ENCODE measurements at places on chromosomes 3 and 15. TPM values are rescaled to one million over a fixed set of nuclear protein-coding genes. Genes with fewer than 3 reads are reported as not detected.

DNA sequence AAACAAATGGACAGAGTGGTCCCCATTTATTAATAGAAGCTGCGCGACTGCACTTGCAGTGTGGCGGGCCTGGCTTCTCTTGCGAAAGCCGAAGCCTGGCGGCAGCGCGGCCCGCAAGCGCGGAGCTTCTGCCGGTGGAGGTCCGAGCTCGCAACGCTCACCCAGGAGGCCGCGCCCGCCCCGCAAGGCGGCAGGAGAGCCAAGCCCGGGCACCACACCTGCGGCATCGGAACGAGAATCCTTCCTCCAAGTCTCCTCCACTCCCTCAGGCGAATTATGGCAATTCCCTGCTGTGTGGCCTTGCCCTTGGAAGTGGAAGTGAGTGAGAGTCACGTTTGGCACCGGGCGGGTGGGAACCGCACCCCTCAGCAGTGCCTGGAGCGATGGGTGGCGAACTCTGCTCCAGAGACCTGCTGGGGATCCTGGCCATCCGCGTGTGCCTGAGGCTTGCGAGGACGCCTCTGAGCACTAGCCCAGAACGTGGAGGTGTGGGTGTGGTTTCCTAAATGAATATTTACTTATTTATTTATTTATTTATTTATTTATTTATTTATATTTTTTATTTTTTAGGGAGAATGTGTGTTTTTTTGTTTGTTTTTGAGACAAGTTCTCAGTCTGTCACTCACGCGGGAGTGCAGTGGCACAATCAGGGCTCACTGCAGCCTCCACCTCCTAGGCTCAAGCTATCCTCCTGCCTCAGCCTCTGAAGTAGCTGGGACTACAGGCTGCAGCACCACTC, 133.7 kb upstream of the UBE2E1 start:
- DNase-seq = no peak

DNA sequence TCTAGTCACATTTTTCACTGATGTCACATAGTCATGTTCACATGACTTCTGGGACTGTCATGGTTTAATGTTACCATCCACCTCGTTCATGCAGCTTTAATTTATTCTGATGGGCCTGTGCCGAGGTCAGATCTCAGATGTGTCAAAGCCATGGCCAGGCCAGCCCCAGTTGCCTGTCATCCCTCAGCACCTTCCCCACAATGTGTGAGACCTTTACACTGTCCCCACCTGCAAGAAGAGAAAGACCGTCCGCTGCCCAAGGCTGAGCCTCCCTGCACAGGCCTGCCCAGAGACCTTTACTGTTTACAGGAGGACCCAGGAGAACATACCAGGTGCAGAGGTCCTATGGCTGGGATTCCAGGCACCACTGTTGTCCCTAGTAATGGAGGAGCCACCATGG, 12.8 kb upstream of the KLF15 start:
- DNase-seq = no peak

- no peak for DNase-seq
Measured at GRCh38 chr15:74263466-74263865, 27.3 kb downstream of the CCDC33 start.

- no peak for DNase-seq
Measured at GRCh38 chr3:193827871-193828270, 234.9 kb downstream of the OPA1 start.

DNA sequence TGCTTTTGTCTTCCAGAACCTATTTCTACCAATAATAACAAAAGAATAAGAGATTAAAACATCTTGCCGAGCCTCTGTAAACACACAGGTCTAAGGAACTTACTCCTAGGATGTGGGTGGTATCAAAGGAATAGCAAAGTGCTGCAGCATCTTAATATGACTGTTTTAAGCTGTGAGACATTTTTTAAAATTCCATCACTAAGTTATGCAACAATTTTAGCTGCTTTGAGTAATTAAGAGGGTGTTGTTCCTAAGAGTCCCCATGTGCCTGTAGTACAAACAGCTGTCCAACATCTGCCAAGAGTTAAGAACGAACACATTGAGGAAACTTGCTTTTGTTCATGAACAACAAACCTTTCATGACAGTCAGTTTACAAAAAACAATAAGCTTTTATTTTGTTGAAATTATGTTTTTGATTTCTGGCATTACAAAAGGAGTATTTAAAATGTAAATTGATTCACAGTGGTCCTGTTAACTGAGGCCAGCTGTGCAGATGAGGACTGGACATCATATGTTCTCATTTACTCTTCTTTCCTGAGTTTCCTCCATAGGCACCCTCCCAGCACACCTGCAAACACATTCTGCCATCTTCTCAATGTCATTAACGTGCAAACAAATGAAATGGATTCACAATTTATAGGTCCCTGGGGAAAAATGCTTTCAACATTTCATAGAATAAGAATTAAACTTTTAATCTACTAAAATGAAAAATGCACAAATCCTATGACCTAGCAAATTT, 337.3 kb upstream of the ARHGEF26 start:
- DNase-seq = no peak

DNA sequence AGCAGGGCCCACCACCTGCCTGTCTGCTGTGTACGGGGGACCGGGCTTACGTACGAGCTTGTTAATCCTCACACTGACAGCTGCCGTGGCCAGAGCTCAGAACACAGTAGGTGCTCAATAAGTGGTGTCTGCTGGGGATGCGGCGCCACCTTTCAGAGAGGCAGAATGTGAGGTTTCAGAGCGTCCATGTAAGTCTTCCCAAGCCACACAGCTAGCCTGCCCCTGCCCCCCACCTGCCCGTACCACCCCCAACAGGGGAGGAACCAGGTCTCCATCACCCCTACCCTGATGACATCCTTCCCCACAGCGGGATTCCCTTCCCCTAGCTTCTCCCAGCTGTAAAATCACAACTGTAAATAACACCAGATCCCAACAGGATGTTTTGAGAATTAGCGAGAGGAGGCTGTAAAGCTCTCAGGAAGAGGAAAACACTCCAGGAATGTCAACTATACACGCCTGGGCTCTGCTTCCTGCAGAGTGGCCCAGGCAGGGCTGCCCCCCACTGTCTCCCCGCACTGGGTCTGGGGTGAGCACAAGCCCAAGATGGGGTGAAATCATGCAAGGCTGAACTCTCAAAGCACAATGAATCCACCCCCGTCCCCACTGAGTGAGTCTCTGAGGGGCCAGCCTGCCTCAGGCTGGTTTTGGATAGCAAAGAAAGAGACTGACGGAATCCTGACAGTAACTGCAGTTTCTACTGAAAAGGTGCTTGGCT, 250.1 kb upstream of the LYSMD4 start:
- no peak for DNase-seq

GRCh38 chr15:35362195-35362829, 183.7 kb downstream of the DPH6 start:
- DNase-seq = peak; percentile 17

GRCh38 chr15:91887321-91887720, 33.8 kb downstream of the SLCO3A1 start:
- no peak for DNase-seq

- DNase-seq = no peak
Measured at GRCh38 chr3:72277710-72278109, 492.8 kb upstream of the PROK2 start.

- peak; percentile 93 for DNase-seq
Measured at GRCh38 chr3:69739204-69740102, at the start of gene MITF. TSS of gene MITF (plus strand) at chr3:69739464. CDS start at chr3:69739598, 134 bp downstream.

DNA sequence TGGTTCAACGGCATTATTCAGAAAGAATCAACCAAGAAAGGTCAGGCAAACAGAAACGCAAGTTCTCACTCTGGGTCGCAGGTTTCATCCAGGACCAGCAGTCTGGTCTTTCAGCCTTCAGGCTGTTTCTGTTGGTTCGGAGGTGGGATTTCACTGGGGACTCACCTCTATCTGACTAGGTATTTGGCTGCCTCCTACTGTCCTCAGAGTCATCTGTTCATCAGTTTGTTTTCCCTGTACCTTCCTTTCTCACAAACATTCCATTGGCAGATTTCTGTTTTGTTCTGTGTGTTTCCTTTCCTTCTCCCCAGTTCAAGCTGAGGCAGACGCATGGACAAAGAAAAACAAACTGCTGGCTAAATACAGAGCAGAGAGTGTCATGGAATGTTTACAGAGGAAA, 1046.6 kb upstream of the CFAP20DC start:
- DNase-seq = no peak

GRCh38 chr3:161103776-161104385, 1.3 kb downstream of the B3GALNT1 start:
- no peak for DNase-seq

DNA sequence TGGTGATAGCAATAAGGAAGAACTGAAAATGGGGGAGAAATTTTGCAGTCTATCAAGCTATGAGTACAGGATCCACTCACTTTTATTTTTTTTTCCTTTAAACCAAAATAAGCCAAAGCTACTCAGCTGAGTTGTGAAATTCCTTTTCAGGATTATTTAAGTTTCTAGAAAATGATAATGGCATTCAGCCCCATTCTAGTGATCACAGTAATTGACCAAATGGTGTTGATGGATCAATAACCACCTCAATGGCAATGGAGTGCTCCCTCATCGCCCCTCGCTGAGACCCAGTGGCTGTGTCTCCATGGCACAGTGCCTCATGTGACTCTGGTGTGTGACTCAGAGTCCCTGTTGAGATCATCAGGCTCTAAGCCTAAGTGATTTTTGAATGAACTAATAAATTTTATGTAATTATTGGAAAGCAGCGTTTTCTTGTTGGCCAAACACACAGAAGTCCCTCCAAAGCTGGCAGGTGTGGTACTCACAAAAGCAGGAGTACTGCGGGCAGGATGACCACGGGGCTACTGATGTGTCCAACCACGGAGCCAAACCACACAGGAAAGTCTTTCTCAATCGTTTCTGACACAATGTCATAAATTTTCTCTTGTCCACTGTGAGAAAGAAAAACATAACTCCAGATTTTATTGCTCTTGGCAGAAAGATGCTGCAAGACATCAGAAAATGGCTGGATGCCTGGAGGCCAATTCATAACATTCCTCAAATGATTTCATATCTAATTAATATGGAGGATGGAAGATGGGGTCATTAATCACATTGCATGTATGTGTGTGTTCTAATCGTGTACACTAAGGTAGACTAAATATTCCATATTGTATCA, 14.4 kb upstream of the STARD5 start:
- DNase-seq = no peak

DNA sequence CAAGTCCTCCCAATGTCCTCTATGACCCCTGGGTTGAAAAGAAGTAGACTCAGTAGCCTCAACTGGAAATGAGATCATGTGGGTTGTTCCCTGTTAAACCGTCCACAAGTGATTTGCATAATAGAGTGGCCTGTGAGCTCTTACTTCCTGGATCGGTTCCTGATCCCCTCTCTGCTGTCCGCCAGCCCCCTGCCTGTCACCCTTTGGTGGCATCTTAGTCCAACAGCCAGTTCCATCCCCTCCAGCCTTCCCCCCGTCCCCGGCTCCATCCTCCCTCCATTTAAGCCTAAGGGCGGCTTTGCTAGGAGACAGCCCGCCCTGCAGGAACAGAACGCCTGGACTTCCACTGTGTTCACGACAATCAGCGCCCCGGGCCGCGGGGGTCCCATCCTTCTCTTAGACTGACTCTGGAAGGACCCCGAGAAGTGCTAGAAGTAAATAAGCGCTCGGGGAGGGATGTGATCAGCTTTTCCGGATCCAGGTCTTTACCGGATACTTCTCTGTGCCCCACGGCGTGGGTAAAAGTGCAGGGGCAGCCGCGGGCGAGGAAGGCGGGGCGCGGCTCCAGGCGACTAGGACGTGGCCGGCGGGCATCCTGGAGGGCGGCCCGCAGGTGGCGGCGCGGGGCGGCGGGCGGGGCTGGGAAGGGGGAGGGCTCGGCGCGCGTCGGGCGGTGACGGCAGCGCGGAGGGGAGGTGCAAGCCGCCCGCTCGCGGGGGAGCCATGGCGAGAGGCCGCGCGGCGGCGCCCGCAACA, 51.2 kb upstream of the ULK4 start:
- DNase-seq = peak; percentile 63

- no peak for DNase-seq
Measured at GRCh38 chr3:169627073-169627472, 36.4 kb downstream of the MECOM start.

GRCh38 chr3:72097053-72097452, 312.1 kb upstream of the PROK2 start:
- no peak for DNase-seq

- DNase-seq = no peak
Measured at GRCh38 chr15:20355256-20355868, 186.2 kb downstream of the GOLGA6L6 start.

DNA sequence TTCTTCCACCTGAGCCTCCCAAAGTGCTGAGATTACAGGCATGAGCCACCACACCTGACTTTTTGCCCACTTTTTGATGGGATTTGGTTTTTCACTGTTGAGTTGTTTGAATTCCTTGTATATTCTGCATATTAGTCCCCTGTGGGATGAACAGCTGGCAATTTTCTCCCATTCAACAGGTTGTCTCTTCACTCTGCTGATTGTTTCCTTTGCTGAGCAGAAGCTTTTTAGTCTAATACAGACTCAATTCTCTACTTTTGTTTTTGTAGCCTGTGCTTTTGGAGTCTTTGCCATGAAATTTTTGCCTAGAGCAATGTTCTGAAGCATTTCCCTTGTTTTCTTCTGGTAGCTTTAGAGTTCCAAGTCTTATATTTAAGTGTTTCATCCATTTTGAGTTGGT, 62.7 kb upstream of the MFGE8 start:
- DNase-seq = no peak

GRCh38 chr15:92097474-92098178, 244.1 kb downstream of the SLCO3A1 start:
- peak; percentile 50 for DNase-seq

GRCh38 chr3:33392703-33393125, 47.5 kb downstream of the UBP1 start:
- no peak for DNase-seq

- DNase-seq = no peak
Measured at GRCh38 chr3:15810702-15811101, 12.9 kb upstream of the ANKRD28 start.

DNA sequence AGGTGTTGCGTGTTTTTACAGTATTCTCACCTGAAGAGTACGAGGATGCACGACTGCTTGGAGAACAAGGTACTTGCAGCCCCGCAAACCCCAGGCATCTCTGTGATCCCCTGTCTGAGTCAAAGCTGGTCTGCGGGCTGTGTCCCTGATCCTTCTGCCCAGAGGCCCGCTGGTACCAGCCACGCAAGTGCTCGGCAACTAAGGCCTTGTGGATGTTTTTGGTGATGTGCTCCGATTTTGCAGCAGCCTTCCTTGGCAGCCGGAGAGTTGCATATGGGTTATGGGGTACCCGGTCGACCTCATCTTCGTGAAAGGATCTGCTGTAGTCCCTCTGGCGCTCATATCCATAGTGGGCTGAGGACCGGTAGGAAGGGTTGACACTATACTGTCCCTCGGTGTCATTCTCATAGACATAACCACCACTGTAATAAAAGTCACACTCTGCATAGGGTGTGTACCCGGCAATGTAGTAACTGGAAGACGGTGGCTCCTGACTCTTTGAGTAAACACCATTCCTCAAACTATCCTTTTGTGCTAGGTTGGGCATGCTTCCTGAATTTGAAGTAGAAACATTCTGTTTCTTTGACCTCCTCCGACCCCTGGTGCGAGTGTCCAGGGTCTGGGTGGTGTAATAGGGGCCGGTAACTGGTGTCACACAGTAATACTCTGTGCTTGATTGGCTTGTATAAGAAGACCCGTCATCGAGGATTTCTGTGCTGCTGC, 58.6 kb upstream of the LMOD3 start:
- DNase-seq = no peak

Gene DUOXA2
- 87.1 TPM for total RNA-seq

Gene SCN11A
- 0.09 TPM for total RNA-seq

Gene CMTM8
- 6.0 TPM for total RNA-seq
